ENCODE measurements at places on chromosomes 2 and 18.

GRCh38 chr2:66323406-66323805 lies 111.5 kb upstream of the MEIS1 start:
- no peak for DNase-seq

DNA sequence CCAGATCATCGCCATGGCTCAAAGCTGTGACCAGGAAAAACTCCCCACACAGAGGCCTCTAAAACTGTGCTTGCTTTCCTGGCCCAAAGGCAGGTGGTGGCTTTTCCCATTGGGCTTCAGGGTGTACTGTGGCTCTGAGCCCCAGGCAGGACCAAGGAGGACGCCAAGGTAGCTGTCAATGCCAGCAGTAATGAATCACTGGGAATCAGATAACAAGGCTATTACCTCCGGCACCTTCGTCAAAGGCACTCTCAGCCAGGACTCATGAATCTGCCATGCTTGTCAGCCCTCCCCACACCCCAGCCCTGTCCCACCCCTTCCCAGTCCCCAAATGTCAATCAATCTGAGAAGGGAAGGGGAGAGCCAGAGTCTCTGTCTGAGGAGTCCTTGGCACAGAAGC lies 27.9 kb upstream of the EN1 start:
- DNase-seq = no peak

DNA sequence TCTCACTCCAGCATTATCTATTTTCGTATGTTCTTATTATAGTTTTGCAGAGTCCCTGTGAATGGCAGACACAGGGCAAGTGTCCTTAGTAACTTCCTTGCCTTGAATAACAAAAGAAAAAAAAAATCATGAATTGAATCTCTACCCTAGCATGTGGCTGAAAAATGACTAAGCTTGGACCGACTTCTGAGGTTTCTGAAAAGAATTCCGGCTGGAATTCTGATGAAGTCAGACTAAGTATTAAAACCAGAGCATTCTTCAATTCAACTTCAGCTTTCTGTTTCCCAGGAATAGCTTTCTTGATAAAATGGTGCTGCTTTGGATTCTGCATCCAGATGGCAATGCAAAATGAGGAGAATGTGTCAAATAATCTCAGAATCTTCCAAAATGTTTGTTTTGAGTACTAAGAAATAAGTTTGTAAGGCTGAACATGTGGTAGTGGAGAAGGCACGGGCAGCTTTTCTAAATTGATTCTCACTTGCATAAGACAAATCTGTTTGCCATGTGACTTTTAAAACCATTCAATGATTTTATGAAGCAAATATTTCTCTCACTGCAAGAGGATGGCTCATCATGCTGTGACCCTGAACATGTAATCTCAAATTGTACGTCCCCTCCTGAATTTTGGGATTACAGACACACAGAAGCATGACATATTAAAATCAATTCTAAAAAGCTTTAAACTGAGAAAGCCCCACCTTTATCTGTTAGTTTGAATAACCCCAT lies 1462.8 kb upstream of the LRRTM1 start:
- DNase-seq = no peak

- DNase-seq = no peak
Measured at GRCh38 chr2:233922471-233922870, 5.3 kb downstream of the TRPM8 start.

DNA sequence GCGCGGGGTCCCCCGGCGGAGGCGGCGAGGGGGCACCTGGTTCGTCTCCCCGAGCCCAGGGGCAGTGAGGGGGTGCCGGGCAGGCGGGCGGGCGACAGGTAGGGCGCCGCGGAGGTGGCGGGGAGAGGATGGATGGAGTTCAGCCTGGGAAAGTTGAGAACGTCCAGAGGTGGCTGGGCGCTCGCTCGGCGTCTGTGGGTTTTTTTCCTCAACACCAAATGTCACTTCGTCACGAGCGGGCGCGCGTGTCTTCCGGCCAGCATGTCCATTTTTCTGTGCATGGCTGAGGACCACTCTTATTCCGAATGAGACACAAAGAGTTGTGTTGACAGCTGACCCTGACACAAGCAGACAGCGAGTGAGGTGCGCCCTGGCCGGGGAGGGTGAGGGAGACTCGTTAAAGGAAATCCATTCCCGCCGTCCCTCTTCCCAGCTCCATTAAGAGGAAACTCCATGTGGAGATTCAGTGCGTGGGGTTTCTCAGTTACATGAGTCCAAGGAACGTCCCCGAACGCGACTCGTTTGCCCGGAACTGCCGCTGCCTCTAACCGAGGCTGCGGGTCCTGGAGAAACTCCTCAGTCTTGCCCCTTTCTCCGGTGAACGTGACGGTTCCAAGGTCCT lies 859 bp downstream of the GREB1L start:
- DNase-seq = peak; percentile 4

DNA sequence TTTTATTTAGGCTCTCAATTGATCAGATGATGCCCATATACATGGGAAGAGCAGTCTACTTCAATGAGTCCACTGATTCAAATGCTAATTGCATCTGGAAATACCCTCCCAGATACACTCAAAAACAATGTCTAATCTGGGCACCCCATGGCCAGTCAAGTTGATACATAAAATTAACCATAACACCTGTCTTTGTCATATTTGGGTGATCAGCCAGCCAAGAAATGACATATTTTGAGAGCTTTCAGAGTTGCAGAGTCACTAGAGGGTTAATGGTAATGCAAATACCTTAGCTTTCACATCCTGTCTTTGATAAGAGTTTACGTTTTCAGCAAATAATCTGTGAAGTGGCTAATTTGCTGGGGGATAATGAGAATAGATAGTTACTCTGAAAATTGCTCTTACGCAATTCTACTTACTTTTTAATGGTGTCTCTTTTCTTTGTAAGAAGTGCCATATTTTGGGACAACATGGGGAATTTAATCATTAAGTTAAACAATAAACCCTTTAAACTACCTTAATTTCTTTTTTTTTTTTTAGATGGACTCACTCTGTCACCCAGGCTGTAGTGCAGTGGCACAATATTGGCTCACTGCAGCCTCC lies 49.1 kb downstream of the CCDC195 start:
- no peak for DNase-seq

- no peak for DNase-seq
Measured at GRCh38 chr2:151918308-151918707, 90.1 kb upstream of the ARL5A start.

- no peak for DNase-seq
Measured at GRCh38 chr2:216163518-216163917, 54.4 kb downstream of the XRCC5 start.

DNA sequence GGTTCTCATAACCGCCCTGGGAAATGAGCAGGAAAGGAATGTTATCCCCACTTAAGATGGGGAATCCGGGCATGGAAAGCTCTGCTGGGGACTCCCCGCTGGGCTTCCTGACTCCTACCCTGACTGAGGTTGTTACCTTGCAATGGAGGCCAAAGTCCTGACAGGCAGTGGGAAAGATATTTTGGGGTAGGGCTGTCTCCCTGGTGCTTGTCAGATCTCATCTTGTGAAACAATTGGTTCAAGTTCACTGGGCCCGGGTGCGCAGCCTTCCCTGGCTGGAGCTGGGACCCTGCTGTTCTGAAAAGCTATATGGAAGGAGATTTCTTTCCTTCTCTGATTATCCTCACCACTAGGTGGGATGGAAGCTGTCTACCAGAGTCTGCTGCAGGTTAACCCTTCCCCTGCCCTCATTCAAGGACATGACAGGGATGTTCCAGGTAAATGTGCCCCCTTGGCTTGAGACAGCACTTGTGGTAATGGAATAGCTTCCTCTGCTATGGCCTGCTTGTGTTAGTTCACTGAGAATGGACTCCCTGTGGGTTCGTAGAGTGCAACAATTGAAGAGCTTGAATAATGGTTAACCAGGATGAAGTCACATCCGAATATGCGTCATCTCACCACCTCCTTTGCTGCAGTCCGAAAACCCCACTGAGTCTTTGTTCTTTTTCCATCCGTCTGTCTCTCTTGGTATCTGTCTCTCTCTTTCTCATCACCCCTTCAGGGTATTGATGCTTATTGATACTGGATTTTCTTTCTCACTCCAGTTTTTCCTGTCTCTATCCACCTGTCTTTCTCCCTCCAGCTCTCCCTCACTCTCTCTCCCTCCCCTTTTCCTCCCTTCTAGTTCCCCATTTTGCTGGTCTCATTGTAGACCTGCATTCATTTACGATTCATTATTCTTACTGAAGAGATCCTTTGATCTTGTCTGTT lies 67.8 kb upstream of the EPAS1 start:
- DNase-seq = no peak

GRCh38 chr2:102032368-102033030 lies 40.7 kb downstream of the IL1R2 start:
- DNase-seq = no peak

DNA sequence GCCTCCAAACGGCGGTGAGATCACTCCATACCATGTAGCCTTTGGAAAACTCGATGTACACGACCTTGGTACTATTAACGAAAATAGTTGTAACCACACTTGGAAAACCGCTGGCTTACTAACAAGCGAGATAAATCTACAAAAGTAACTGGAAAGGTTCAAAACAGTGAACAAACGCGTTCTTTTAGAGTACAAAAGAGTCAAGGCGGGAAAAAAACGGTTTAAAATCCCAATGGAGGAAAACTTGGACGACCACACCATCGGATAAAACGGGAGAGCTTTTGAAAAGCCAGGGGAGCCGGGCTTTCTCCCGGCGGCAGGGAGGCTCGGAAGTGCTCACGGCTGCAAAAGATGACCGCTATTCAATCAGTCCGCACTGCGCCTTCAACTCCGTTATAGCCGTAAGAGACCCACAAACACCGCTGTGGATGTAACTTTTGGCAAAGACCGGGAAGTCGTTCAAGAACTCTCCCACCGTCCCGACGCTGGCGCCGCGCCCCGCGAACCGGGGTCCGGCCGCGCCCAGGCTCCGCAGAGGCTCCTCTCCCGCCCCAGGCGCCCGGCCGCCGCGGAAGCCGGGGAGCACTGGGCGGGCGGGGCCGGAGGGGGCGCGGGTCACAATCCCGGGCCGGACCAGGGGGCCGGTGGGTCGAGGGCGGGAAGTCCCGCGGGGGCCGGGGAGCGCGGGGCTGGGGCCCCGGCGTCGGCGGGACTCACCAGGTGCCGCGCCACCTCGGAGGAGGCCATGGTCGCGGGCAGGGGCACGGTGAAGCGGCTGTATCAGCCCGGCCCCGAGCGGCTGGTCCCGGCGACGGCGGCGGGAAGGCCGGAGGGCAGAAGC lies 465 bp downstream of the SEPTIN10 start:
- peak; percentile 4 for DNase-seq

GRCh38 chr2:196480653-196481323 lies 158.7 kb upstream of the CCDC150 start:
- DNase-seq = no peak

DNA sequence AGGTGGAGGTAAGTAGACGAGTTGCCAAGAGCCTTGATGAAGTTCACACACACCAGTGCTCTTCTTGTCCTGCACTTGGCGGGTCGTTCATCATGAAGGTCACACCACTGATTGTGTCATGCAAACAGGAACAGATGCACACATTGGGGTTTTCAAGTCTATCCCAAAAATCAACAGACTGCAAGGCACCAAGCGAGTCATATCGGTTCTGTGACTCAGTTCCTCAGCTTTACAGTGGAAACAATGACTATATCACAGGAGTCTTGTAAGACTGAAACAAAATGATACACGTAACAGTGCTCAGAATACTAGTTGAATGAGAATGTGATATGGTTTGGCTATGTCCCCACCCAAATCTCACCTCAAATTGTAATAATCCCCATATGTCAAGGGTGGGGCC lies 526.9 kb upstream of the ID2 start:
- no peak for DNase-seq

GRCh38 chr2:157182204-157182709 lies 75.2 kb upstream of the GALNT5 start:
- no peak for DNase-seq
